ENCODE measurements at places on chromosomes 1 and 21.

GRCh38 chr1:24769656-24770651, 24.7 kb downstream of the CLIC4 start:
- DNase-seq = no peak

DNA sequence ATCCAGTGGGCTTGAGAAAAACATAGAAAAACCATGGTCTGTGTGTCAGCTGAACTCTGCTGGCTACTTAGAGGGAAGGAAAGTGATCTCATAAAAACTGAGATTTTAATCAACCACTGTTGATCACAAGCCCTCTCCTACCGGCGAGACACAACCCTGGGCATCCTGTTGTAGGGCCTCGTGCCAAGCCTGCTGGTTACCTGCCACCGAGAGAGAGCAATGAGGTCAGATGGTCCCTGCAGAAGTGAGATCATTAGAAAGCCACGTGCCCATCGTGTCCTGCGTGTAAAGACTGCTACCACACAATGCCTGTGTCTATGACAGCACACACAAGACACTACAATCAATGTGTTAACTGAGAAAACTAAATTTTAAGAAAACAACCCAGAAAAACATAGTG, 41.7 kb upstream of the GPR153 start:
- DNase-seq = no peak

DNA sequence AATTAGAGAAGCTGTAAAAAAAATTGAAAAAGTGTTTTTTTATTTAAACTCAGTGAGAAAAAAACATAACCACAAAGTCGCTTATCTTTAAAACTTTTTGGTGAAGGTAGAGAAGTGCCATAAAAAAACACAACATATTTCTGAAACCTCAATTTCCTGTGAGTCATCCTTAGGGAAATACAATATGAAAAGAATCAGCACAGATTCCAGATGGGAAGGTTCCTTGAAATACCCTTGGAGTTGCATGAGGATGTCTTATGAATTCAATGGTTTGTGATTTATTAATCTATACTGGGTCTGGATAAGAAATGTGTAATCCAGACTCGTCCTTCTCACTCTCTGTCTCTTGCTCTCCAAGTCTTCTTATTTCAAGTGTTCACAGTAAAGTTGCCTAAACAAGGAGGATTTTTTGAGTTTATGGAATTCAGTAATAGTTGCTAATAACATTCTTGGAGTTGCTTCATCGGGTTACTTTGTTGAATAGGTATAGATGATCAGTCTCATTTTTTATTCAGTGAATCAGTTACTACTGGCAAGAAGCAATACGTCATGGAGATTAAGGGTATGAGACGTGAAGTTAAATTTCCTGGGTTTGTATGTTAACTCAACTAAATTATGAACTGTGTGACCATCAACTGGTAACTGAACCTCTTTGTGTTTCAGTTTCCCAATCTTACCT, 191.4 kb downstream of the KCNK2 start:
- DNase-seq = no peak

- no peak for DNase-seq
Observed at GRCh38 chr1:101376121-101377083, 139.6 kb downstream of the S1PR1 start.

DNA sequence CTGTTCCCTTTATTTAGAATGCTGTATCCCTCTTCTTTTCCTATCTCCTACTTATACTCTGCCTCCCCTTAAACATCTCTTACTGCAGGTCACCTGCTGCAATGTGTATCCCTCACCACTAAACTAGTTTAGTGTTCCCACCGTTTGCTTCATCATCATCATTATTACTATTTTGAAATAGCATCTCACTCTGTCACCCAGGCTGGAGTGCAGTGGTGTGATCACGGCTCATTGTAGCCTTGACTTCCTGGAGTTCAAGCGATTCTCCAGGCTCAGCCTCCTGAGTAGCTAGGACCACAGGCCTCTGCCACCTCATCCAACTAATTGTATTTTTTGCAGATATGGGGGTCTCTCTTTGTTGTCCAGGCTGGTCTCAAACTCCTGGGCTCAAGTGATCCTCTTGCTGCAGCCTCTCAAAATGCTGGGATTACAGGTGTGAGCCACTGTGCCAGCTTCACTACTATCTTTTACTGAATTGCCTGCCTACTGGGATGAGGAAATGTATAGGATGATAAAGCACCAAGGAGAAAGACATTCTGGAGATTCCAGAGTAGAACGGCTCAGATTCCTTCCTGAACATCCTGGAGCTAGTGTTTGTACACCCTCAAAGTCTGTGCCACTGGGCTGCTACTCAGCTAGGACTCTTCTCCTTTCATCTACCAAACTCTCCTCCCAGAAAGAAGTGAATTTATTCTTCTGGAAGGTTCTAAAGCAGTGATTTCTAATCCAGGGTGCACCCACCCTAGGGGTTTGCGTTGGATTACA, 8.6 kb upstream of the IFNAR1 start:
- DNase-seq = no peak

DNA sequence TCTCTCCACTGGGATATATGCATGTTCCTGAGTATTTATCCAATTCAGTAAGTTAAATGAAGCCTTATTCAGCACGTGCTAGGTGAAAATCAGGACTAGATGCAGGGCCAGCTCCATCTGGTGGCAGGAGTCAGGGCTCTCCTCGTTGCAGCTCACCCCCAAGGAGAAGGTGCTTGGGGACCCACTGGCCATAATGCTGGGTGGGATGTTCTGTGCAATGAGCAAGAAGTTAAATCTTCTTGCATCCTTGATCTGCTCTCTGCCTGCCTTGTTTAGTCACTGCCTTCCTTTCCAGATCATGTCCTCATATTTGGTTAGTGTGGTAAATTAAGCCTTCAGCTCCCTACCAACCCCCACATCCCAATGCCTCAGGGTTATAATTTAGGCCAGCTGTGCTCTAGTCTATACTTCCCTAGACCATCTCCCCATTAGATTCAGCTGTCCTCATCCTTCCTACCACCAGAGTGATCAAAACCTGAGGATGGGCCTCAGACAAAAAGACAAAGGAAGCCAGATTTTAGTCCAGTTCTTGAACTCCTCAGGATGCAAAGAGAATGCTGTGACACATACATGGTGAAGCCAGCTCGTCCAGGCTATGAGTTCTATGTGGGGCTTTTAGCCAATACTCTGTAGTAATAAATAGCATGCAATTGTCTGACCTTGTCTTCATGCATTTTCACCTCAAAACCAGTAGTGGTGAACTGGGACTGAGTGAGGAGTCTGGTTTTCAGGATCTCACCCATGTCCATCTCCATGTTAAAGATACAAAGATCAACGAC, 55.9 kb downstream of the SEC16B start:
- DNase-seq = no peak

- no peak for DNase-seq
Observed at GRCh38 chr1:221419513-221420095, 322.3 kb downstream of the DUSP10 start.

GRCh38 chr1:24535021-24535424, 20.9 kb upstream of the NCMAP start:
- DNase-seq = no peak

DNA sequence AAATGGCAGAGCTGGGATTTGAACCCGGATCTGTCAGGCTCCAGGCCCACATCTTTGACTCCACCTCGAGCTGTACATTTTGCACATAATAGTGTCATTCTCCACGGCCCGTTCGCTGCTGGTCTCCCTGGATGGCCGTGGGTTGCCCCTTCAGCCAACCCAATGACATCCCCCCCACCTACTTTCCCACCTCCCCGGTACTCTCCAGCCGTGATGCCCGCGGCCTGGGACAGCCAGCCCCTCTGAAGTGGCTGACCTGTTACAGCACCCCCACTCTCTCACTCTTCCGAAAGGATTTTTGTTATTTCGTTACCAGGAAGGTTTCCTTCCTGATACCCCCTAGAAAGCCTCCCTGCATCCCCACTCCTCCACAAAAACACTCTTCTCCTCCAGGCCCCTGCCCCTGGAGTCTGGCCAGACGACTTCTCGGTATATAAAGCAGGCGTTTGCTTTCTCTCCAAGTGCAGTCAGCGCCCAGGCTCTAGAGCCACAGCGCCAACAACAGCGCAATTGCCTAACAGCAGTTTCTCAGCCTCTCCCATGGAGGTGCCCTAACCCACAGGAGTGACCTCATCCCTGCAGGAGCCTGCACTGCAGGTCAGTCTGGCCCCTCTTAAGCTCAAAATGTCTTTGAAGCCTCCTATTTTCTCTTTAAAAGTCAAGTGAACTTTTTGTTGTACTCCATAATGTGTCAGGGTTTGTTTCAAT, 14.5 kb upstream of the GJB5 start:
- no peak for DNase-seq

DNA sequence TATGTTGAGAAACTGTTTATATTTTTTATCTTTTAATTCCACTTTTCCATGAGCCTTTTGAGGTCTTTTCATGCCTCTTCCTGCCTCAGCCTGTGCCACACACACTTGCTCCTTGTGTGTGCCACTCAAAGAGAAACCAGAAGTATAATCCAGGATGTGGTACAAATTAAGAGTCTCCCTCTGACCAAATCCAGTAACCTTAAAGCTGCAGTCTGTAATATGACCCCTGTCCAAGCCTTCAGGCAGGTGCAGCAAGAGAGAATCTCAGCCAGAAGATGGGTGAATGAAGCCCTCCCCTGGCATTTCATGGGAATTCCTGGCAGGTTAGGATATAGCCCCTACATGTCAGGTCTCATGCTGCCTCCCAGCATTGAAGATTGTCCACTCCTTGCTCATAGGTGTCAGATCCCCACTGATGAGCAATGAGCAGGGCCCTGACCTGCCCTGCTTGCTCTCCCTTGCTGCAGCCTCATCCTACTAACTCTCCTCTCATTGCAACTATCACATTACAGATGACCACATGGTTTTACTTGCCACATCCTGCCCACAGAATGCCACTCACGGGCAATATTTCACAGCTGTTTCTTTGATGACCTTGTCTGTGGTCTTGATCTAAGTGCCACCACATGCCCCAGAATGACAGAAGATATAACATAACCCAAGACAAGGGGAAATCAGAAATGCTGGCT, 169.3 kb downstream of the SEC16B start:
- no peak for DNase-seq

- no peak for DNase-seq
Observed at GRCh38 chr1:170214117-170215032, 68.6 kb downstream of the NTMT2 start.

- DNase-seq = no peak
Observed at GRCh38 chr1:80083892-80084291, 1077.4 kb upstream of the ADGRL4 start.

DNA sequence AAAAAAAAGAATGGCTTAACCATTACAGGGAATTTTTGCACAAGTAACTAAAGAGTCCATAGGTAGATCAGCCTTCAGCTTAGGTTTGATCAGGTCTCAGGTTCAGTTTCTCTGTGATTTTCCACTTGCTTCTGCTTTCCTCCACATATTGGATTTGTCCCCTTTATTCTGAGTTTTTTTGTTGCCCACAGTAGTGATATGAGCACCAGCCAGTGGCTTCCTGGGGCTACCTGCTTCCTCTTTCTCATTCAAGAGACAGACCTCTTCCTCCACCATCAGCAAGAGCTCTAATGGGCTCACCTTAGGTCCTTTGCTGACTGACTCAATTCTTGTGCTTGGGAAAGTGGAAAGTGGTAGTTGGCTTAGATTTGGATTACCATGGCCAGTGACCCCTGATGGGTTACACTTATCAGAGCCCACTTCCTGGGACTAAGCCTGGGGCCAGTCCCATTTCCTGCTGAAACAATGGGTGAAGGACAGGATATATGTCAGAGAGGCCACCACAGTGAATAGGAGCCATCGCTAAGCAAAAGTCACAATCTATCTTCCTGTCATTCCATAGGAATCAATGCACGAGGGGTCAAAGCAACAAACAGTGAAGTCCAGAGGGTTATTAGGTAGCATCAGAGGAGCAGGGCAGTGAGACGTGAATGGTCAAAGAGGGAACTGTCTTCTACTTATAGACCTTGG, 12.8 kb upstream of the PLA2G2E start:
- DNase-seq = no peak

- DNase-seq = no peak
Observed at GRCh38 chr21:46183910-46184624, at the start of gene SPATC1L. TSS of gene SPATC1L (minus strand) at chr21:46184459. CDS start at chr21:46182816, 1,643 bp downstream.

- no peak for DNase-seq
Observed at GRCh38 chr1:207259391-207259790, 62.1 kb upstream of the CD55 start.

DNA sequence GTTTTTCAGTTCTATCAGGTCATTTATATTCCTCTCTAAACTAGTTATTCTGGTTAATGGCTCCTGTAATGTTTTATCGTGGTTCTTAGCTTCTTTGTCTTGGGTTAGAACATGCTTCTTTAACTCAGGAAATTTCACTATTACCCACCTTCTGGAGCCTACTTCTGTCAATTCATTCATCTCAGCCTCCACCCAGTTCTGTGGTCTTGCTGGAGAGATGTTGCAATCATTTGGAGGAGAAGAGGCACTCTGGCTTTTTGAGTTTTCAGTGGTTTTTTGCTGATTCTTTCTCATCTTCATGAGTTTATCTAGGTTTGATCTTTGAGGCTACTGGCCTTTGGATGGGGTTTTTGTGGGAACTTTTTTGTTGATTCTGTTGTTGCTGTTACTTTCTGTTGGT, 213.0 kb downstream of the BRINP2 start:
- no peak for DNase-seq
